ENCODE measurements at places on chromosomes 1 and 21. TPM values are rescaled to one million over a fixed set of nuclear protein-coding genes. Genes with fewer than 3 reads are reported as not detected.

DNA sequence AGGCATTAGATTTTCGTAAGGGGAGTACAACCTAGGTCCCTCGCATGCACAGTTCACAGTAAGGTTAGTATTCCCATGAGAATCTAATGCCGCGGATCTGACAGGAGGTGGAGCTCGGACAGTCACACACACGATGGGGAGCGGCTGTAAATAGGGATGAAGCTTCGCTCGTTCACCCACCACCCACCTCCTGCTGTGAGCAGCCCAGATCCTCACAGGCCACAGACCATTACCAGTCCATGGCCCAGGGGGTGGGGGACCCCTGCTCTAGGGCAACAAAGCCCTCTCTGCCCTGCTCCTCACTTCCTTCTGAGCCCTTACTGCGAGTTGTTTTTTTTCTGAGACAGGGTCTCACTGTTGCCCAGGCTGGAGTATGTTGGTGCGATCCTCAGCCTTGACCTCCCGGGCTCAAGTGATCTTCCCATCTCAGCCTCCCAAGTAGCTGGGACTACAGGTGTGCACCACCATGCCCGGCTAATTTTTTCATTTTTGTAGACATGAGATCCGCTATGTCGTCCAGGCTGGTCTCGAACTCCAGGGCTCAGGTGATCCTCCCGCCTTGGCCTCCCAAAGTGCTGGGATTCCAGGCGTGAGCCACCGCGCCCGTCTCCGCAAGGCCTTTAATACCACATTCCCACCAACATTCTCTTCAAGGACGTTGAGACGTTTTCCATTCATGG, 21.3 kb downstream of the TRPM2 start:
- DNase-seq = no peak

- DNase-seq = no peak
Measured at GRCh38 chr21:38269576-38269936, 12.8 kb downstream of the KCNJ15 start.

DNA sequence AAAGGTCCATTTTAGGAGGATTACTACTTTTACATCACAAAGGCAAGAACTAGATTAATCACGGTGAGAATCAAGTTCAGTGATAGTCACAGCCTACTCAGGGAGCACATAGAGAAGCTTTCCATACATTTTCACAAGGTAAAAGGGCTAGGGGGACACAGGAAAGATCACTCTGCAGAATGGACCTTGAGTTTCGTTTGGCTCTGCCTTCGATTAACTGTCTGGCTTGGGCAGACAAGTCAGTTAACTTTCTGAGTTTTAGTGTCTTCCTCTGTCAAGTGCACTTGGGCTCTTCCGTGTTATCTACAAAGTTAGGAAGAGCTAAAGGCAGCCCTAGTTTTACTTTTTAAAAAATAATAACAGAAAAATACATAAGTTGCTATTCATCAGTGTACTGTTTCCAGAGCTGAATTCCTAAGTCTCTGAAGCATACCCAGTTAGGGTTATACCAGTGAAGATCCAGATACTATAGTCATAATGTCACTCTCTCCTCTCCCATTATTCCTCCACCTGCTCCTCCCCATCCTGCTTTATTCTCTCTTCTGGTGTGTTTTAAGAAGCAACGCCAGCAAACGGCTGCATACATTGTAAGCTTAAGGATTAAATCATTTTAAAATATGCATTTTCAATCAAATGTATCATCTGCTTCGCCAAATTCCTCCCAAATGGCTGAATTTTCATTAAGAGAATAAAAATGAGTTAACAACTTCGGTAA, 1.7 kb downstream of the CEP170 start:
- DNase-seq = no peak

ENO1 gene
- 2,453 TPM for total RNA-seq

All from activated CD4-positive, alpha-beta memory T cell treated with anti-CD3 and anti-CD28 coated beads, Interleukin-2, amount 10 ng/mL, durations not matched to agents 7 days and 5 days (primary cell).